Smooth muscle cell of the brain vasculature (primary cell): ENCODE measurements at places on chromosomes 13 and 19.

DNA sequence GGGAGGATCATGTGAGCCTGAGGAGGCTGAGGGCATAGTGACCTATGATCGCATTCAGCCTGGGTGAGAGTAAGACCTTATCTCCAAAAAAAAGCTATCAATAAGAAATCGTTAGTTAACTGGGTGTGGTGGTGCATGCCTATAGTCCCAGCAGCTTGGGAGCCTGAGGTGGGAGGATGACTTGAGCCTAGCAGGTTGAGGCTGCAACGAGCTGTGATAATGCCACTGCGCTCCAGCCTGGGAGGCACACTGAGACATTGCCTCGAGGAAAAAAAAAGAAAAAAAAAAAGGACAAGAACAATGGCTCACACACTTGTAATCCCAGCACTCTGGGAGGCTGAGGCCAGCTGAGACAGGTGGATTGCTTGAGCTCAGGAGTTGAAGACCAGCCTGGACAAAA is 16.2 kb downstream of the PSPC1 start:
- no peak for DNase-seq

DNA sequence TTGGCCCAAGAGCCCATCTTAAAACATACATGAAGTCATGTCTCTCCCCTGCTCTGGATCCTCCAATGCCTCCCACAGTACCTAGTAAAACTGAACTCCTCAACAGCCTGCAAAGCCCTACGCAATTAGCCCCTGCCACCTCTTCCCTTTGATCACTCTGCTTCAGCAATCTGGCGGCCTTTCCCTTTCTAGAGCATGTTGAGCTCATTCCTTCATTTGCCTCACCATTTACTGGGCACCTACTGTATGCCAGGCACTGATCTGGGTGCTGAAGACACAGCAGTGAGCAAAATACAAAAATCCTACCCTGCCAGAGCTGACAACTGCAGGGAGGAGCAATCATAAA is 2.9 kb downstream of the KEAP1 start:
- no peak for DNase-seq

DNA sequence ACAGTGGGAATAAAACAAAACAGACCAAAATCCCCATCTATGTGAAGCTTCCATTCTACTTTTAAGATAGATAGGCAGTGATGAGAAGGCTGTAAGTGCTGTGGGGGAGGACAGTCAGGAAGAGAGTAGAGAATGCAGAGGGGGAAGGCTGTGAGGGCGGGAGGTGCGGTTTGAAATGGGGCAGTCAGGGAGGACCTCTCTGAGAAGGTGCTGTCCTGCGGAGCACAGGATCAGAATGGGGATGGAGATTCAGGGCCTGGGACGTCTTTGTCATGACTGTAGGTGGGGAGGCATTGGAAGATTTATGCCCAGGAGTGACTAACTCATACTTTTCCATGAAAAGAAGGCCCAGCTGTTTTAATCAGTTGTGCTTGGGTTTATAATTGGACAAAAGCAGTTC is 3.9 kb upstream of the GPR183 start:
- DNase-seq: no peak

GRCh38 chr19:8196271-8196927 is 12.8 kb upstream of the CERS4 start:
- DNase-seq: no peak

DNA sequence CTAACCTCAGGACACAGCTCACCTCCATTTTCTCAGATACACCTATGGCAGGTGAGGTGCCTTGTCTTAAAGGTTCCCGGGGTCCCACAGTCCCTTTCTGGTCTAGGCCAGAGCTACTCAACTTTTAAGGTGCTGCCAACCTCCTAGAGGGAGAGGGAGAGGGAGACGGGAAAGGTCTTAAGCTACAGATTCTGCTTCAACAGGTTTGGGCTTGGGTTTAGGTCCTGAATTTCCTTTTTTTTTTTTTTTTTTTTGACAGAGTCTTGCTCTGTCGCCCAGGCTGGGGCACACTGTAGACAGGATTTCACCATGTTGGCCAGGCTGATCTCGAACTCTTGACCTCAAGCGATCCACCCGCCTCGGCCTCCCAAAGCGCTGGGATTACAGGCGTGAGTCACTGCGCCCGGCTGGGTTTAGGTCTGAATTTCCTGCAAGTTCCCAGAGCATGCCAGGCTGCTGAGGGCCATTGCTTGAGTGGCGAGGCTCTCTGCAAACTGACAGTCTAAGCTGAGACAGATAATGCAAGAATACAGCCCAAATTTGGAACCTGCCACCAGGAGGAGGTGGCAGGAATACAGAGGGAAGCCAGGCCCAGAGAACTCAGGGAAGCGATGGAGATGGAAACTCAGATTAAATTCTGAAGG is 7.8 kb upstream of the SYCN start:
- DNase-seq: no peak
